Activated CD4-positive, alpha-beta T cell treated with anti-CD3 and anti-CD28 coated beads, Interleukin-2, amount 50 U/mL, for 24 hours (primary cell): ENCODE measurements at places on chromosomes 7 and 10.

DNA sequence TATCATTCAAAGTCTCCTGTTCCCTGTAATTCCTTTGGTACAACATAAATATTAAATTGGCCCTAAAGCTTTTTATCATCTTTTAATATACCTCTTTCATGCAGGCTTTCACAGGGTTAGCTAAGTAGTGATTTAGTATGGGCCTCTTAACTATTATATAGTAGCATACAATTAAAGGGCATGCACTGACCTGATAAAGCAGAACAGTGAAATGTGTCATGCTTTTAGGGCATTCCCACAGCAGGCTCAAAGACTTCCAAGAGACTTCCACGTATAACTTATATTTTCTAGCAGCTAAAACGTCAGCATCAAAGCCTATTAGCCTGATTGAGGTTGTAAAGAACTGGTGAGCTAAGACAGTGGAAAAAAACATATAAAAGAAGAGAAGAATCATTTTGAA, 35.3 kb downstream of the SAMD8 start:
- no peak for DNase-seq

- no peak for DNase-seq
These were observed 47.8 kb upstream of the CALCR start for GRCh38 chr7:93622036-93623033.

GRCh38 chr10:22690158-22690557, 24.2 kb downstream of the PIP4K2A start:
- no peak for DNase-seq

- DNase-seq = no peak
These were observed 115.1 kb downstream of the TPK1 start for GRCh38 chr7:144720710-144721109.

DNA sequence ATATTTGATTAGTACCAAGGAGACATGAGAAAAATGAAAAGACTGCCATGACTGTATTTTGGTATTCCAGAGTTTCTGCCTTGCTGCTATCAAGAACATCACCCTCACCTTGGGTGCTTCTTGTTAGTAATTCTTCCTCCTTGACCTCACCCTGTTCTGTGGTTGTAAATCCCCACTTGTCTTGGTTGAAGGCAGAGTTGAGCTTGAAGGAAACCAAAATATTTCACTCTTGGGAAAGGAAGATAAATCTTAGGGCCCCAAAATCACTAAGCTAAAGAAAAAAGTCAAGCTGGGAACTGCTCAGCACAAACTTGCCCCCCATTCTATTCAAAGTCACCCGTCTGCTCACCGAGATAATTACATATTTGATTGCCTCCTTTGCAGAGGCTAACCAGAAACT, 20.6 kb upstream of the AKR1C3 start:
- no peak for DNase-seq

- DNase-seq = no peak
These were observed 562 bp downstream of the GRK5 start for GRCh38 chr10:119207713-119208552.

DNA sequence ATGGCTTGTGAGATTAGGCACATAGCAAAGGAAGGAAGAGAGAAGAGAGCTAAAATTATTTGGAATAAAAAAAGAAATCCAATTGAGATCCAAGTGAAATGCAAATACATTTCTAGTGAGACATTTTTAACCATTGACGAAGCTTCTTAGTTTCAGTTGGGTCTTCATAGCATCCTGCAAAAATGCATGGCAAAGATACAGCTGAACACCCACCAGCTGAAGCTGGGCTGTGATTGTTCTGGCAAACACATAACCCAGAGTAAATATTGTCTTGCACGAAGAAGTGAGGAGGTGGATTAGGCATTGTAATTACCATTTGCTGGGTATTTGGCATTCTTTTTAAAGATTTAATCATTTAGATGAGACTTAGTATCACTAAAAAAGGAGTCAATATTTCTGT, 409.4 kb downstream of the GRM8 start:
- DNase-seq = no peak

- DNase-seq = no peak
These were observed 20.3 kb downstream of the CCDC126 start for GRCh38 chr7:23617482-23617881.

DNA sequence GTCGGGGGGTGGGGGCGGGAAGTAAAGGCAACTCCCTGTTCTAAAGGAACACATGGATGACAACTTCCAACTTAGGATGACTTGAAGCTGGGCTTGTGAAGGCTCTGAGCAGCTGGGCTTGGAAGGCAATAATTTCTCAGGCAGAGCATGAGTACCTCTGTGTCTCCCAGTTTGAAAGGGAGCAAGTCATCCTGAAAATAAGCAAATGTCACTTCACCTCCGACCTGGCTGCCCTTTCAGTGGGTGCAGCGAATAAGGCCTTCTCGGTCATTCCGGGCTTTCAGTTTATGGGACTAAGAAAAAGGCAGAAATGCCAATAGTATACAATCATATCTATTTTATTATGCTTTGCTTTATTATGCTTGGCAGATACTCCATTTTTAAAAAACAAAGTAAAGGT, 15.3 kb upstream of the ADAMTS14 start:
- no peak for DNase-seq

- no peak for DNase-seq
These were observed 6.9 kb upstream of the ZNF503 start for GRCh38 chr10:75408509-75408875.

- DNase-seq = no peak
These were observed 43.3 kb downstream of the DGKB start for GRCh38 chr7:14859267-14859666.

GRCh38 chr7:47724335-47724982, 142.5 kb upstream of the TNS3 start:
- no peak for DNase-seq

DNA sequence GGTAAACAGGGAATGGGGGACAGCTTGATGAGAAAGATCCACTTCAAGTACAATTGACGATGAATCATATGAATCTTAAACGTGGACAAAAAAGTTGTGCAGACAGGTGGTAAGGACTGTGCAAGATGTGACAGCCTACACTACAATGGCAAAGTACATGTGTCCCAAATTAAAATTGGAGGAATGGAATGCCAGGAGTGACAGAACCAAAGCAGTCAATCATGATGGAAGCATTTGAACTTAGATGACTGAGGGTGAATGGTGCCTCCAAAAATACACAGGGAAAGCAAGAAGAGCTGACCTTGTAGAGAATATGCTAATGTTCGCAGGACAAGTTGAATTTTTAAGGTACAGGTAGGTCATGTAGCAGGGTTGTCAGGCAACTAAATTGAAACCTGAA, 150.3 kb upstream of the WNT16 start:
- no peak for DNase-seq

- no peak for DNase-seq
These were observed 6.3 kb upstream of the OPN1SW start for GRCh38 chr7:128781851-128782250.

DNA sequence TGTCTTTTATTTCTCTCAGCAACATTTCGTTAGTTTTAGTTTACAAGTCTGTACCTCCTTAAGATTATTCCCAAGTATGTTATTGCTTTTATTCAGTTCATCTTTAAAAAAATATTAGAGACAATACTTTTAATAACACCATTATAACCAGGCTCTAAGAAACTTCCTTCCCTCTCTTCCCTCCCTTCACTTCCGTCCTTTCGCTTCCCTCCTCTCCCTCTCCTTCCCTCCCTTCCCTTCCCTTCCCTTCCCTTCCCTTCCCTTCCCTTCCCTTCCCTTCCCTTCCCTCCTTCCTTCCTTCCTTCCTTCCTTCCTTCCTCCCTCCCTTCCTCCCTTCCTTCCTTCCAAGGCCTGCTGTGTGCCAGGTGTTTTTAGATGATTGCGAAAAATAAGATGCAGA, 58.1 kb downstream of the DOCK1 start:
- DNase-seq = no peak

DNA sequence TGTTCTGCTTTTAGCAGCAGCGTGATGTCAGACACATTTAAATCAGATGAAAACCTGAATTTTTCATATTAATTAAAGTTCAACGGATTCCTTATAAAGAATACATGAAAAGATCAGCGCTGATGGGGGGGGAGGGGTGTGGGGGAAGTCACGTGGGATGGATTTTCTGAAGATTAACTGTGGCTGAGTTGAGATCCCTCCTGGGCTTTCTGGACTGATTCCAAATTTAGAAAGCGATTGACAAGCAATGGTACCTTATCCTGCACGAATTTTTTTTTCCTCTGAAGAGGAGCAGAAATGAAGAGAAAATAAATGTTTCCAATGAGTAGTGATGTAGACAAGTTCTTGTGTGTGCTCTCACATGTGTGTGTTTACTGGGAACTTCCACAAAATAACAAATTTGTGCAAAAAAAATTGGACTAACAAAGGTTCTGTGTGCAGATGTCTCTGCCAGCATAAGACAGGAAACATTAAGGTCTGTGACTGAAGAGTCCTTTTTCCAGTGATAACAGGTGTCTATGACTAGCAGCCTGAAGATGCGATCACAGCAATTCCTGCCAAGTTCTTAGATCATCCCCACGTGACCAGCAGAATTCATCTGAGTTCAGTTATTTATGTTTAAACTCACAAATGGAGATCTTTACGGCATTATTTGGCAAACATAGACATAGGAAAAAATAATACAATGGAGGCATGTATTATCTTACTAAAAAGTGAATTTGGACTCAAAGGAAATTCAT, 585.2 kb upstream of the CELF2 start:
- DNase-seq = no peak

GRCh38 chr10:65142641-65143435, 1621.6 kb downstream of the REEP3 start:
- no peak for DNase-seq

GRCh38 chr7:141042222-141043193, 27.8 kb upstream of the MRPS33 start:
- DNase-seq = no peak

GRCh38 chr10:13586676-13587355, at the start of gene PRPF18:
Gene PRPF18 (plus strand): TSS chr10:13586965. CDS start chr10:13587087, 122 bp downstream.
- peak; percentile 89 for DNase-seq

DNA sequence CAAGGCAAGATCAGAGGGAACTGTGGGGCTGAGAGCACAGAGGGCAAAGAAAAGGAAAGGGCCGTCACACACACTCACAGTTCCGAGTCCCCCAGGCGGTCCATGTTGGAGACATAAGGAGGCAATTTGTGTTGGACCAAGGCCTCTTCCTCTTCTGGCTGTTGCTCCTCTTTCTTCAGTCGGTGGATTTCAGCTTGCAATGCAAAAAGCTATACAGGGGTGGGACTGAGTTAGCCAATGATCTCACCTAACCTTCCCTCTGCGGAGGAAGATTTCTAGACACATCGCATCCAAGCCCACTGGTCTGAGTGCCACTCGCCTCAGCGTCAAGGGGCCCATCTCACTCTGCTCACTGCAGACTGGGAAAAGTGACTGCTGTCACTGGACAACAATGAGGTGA, 5.5 kb downstream of the WDR91 start:
- DNase-seq = no peak

GRCh38 chr10:15254808-15255648, 86.5 kb upstream of the NMT2 start:
- DNase-seq = no peak

DNA sequence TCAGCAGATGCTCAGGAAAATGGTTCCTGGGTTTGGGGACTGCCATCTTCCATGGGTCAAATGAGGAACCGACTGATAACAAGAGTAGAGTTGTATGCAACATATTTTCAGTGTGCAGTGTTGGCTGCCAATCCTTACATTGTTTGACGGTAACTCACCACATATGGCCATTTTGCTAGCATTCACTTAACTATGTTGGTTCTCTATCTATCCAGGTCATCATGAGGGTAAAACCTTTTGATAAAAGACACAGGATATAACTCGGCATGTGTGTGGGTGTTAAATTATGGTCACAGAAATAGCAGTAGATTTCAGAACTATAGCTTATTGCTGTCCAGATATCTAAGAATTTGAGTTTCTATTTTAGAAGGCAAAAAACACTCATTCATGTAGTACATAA, 140.7 kb upstream of the AOAH start:
- DNase-seq = no peak

- no peak for DNase-seq
These were observed 322.0 kb downstream of the FRMD4A start for GRCh38 chr10:14008740-14009080.
